Stimulated activated CD8-positive, alpha-beta memory T cell treated with anti-CD3 and anti-CD28 coated beads, Interleukin-4, amount 100 ng/mL, for 1 hour (primary cell): ENCODE measurements at places on chromosomes 4 and X.

DNA sequence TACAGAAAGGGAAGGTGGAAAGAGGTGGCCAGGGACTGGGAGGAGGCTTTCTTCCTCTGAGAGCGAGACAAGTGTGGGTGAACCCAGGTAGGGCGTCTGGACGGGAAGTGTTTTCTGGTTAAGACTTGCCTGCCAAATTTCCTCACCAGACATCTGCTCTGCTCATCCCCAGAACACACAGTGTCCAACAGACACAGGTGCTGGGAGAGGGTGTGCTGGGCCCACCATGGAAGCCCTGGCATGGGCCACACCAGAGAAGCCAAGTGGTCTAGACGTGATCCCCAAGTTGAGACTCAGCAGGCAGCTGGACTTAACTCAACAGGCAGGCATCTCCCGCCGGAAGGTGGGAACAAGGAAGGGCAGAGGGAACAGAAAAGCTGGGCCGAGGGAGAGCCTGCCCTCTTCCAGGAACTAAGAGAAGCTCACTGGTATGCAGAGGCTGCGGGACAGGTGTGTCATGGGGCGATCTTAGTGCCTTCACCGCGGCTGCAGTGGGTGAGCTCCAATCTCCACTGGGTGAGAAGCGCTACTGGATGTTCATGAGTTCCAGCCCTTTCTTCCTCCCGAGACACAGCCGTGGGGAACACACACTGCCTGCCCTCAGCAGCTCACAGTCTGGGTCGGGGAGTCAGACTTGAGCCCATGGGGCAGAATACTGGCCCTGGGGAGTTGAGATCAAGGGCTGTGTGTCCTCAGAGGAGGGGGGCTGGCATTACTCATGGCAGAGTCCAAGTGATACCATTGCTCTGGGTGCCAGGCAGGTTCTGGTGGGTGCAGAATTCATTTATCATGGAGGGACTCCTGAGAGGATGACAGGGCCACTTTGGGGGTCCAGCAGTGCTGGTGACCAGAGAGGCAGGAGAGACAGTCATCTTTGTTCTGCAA, 110.2 kb downstream of the CPZ start:
- DNase-seq: no peak

GRCh38 chrX:132750331-132751062, 207.9 kb downstream of the HS6ST2 start:
- no peak for DNase-seq

DNA sequence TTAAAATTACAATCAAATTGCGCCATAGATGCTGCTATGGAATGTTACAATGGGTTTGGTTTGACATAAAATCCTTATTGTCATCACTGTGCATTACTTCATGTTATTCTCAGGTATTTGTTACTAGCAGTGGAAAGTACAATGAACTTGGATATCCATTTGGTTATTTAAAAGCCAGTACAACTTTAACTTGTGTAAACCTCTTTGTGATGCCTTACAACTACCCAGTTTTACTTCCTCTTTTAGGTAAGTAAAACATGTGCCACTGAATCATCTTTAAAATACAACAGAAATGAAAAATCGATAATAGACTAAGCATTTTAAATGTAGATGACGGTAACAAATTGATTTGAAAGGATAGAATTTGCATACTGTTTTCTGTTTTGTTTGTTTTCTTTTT, 35.6 kb downstream of the INTS6L start:
- DNase-seq: no peak

- no peak for DNase-seq
These were observed at the start of gene BMP3 for GRCh38 chr4:81030061-81030980. Gene BMP3 (plus strand): TSS chr4:81030708. CDS start chr4:81031285, 577 bp downstream.

- DNase-seq: no peak
These were observed 11.4 kb downstream of the UBE2D3 start for GRCh38 chr4:102815981-102816380.

DNA sequence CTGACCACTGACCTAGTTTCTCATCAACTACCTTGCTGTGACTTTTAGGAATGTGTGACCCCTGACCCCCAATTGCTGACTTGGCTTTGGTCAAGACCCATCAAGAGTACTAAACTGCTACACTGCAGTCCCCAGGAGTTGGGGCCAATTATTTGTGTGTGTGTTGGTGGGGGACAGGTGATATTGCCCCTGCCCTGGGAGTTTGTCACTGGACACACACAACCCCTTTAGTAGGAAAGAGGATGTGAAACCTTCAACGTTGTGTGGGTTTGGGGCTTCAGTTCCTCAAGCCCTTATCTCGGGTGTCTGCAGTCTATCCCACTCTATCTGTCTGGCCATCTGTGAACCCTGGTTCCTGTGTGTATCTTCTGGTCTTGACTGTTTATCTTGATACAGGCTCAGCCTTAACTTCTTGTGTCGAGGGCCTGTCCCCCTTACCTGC, 6.5 kb downstream of the SASH3 start:
- DNase-seq: no peak

DNA sequence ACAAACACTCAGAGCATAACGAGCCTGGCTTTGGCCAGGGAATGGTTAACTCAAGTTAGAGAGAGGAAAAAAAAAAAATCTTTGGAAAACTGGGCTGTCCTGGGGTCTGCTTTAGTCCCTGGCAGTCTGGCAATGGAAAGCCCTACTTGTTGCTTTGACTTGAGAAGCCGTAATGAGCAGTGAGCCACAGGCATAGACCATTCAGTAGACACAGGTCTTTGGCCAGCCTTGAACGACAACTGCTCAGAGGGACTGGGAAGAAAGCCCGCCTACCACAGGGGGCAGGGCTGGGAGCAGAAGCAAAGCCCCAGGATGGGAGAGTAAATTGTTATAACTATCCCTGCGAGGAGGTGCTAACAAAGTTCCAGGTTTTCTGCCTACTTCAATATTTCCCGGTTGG, 25.9 kb downstream of the SLC25A43 start:
- no peak for DNase-seq

DNA sequence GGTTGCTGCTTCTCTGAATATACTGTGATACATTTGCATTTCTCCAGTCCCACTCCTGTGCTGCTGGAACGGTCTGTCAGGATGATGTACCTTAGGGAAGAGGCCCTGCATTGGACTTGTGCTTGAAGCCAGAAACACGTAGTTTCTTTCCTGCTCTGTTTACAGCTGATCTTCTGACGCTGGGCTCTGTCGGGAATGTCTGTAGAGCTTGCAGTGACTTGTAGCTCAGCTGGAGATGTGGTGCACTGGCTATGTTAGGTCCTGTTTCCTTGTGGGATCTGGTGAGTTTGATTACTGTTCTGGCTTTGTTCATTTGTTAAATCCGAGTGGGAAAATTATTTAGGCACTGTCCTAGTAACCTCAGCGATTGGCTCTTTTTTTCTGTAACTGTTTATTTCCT, 137.2 kb upstream of the WDR1 start:
- no peak for DNase-seq

DNA sequence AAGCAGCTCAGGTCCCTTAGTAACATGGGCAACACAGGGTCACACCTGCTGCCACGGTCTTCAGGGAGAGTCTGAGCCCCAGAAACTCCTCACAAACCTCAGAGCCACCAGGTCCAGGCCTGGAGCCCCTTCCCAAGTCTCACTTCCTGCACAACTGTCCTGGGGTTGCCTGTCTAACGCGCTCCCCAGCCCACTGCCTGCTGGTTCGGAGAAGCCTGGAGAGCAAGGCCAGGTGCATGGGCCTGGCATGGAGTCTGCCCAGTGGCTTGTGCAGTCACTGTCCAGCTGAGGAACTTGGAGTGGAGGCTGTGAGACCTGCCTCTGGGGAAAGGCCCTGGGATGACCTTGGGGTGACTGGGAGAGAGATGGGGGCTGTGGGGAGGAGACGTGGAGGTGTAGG, 28.0 kb downstream of the FAM53A start:
- no peak for DNase-seq

DNA sequence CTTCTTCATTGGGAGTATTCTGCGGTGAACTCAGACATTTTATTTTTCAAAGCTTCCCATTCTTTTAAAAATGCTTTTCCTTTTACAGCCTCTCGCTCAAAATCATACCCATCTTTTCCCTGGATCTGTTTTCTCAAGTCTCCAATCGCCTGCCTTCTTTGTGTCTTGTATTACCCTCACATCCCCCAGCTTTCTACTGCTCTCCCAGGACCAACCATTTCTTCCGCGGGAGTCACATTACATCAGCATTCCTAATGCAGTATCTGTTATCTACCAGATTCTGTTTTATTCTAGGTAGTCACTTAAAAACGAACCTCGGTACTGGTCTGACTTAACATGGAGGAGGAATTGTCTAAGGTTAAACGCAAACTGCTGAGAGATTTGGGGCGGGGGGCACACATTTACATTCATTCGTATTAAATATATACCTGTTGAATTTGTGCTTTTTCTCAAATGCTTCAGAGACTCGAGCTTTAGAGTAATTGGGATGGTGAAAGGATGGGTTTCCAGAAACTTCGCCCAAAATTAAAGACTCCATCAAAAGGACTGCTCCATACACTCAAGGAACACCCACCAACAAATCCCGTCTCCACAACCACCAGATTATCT, 493 bp upstream of the UCHL1 start:
- no peak for DNase-seq

- no peak for DNase-seq
These were observed 967.2 kb downstream of the TRAM1L1 start for GRCh38 chr4:116118221-116118620.

DNA sequence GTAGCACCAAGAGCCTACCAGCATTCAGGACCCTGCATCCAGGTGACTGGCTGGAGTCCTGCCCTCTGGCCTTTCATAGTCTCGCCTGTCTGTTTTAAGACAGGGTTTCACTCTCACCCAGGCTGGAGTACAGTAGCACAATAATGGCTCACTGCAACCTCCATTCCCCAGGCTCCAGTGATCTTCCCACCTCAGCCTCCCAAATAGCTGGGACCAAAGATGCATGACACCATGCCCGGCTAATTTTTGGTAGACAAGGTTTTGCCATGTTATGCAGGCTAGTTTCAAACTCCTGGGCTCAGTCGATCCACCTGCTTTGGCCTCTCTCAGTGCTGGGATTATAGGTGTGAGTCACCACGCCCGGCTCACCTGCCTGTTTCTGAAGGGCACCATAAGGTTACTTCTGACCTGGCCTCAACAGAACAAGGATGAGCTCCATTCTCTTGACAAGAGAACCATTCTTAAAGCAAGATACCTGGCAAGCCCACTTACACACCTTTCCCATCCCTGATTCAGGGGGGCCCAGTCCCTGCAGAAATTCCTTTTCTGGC, 6.7 kb downstream of the RPS4X start:
- no peak for DNase-seq

GRCh38 chrX:131136776-131137175, 78.6 kb downstream of the ARHGAP36 start:
- DNase-seq: no peak

DNA sequence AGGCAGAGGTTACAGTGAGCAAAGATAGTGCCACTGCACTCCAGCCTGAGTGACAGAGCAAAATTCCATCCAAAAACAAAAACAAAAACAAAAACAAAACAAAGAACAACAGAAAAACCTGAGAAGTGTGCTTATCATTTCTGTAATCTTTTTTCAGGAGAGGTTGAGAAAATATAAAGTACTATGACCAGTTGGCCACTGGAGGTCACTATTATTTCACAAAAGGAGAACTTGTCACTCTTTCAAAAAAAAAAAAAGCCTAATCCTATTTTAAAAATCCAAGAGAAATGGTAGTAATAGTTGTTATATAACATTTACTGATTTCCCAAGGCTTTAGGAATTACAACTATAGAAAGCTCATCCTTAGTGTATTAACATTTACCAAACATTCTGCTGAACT, 24.9 kb upstream of the RNF150 start:
- no peak for DNase-seq

- DNase-seq: no peak
These were observed 32.0 kb downstream of the ATXN3L start for GRCh38 chrX:13287816-13288215.

GRCh38 chrX:119942831-119943184, 743 bp downstream of the NKAP start:
- no peak for DNase-seq

GRCh38 chr4:70678383-70678999, 9.8 kb upstream of the UTP3 start:
- DNase-seq: no peak

GRCh38 chr4:40924096-40924792, 174.5 kb downstream of the NSUN7 start:
- no peak for DNase-seq

- no peak for DNase-seq
These were observed 39.6 kb downstream of the RUFY3 start for GRCh38 chr4:70761276-70761816.

GRCh38 chr4:57187246-57187645, 77.1 kb upstream of the IGFBP7 start:
- DNase-seq: no peak

DNA sequence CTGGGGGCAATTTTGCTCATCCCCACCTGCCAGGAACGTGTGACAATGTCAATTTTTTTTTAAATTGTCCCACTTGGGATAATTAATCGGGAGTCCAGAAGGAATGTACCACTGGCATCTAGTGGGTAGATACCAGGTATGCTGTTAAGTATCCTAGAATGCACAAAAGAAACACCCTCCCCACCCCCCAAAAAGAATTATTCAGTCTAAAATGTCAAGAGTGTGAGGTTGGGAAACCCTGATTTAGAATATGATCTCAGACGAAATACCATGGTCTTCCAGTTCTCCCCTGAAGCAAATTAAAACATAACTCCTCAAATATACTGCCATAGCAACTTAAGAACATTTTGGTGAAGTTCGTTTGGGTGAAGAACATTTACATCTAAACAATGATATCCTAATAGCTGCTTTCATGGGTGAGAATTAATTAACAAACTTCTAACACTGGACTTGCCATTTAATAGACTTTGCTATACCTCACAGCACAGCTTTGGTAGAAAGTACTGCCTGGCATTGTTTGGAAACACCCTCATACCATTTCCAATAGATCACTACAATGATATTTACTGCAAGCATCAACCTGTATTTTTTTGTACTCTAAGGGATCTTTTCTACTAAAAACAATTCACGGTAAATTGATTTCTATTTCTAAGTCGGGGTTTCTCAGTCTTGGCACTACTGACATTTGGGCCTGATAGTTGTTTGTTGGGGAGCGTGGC, 36.5 kb downstream of the SH3RF1 start:
- no peak for DNase-seq

DNA sequence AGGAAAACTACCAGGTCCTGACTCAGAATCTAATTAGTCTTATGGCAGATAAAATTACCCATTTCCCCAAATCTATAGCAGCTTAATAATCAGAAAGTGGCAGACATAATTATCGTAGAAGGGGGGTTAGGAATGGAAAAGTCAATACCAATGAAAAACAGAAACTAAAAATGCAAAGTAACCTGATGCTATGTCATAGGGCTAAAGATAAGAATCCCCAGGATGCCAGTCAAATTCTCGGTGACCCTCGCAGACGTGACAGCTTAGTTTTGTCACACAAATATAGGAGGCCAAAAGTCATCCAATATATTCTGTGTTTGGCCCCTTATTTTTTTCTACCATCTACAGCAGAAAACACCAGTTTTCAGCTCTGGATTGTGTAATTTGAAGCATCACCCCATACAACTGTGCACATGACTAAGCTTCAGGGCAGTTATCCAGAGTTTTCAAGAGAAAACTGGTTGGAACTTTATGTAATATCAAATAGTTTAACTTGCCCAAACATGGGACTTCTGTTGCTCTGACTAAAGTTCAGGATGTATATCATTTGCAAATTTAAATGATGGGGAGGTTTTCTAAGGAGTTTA, 30.9 kb downstream of the RASSF6 start:
- no peak for DNase-seq

GRCh38 chr4:108426493-108426892, 193.9 kb upstream of the RPL34 start:
- DNase-seq: no peak
